ENCODE measurements at places on chromosomes 6 and 20. TPM values are rescaled to one million over a fixed set of nuclear protein-coding genes. Genes with fewer than 3 reads are reported as not detected.

DNA sequence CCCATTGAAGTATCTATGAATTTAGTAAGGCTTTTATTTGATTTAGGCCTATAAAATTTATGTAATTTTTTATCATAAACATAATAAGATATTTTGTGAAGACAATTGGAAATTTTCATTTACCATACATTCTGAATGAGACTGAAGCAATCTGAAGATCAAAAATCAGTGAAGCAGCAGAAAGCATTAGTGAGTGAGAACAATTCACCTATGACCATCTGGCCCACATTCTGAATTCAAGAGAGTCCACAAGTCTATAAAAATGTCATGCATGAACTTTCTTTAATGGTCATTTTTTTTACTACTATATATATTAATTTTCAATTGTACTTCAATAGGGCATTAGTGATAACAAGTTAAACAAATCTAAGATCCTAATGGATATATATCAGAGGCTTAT, 1026.6 kb upstream of the MAP3K7 start:
- no peak for DNase-seq

BNIP5 gene
- not detected for total RNA-seq

SLC17A9 gene
- 0.41 TPM for total RNA-seq

PGK2 gene
- not detected for total RNA-seq

GLYATL3 gene
- not detected for total RNA-seq
